ENCODE measurements at places on chromosomes 6 and 20. TPM values are rescaled to one million over a fixed set of nuclear protein-coding genes. Genes with fewer than 3 reads are reported as not detected.

DNA sequence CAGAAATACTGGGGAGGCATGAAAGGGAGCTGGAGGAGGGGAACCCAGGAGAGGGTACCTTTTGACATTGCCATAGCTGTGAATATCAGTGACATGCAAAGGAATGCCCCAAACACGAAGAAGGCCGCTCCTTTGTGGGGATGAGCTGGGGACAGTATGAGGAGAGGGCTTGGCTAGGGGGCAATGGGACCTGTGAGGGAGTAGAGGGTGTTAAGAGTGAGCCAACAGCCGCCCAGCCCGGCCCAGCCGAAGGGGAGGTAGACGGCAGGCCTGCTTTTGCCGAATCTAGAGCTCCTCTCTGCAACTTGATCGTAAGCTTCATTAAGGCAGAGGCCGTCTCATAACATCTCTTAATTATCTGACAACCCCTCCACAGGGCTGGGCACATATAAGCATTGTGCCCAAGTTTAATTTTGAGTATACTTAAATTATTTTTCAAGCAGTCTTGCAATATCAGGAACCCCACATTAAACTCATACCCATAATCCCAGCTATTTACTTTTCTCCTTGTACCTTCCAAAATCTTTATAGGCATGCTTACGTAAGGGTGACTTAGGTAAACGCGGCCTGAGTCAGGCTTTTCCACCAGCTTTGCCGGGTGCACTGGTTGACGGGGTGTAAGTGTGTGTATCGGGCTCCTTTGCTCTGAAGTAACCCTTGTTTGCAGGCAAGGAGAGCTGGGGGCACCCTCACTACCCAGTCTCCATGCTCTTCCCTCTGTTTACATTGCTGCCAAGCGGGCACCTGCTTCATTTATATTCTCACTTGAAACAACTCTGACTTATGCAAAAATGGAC, 24.9 kb upstream of the VEGFA start:
- H3K4me3 ChIP-seq = no peak overlapping the region
- no peak overlapping the region for H3K27ac ChIP-seq
- H3K27me3 ChIP-seq = no peaks in the 10 kb centered on the region
- no peaks in the 10 kb centered on the region for H3K4me1 ChIP-seq
- no peaks in the 10 kb centered on the region for H3K36me3 ChIP-seq

DNA sequence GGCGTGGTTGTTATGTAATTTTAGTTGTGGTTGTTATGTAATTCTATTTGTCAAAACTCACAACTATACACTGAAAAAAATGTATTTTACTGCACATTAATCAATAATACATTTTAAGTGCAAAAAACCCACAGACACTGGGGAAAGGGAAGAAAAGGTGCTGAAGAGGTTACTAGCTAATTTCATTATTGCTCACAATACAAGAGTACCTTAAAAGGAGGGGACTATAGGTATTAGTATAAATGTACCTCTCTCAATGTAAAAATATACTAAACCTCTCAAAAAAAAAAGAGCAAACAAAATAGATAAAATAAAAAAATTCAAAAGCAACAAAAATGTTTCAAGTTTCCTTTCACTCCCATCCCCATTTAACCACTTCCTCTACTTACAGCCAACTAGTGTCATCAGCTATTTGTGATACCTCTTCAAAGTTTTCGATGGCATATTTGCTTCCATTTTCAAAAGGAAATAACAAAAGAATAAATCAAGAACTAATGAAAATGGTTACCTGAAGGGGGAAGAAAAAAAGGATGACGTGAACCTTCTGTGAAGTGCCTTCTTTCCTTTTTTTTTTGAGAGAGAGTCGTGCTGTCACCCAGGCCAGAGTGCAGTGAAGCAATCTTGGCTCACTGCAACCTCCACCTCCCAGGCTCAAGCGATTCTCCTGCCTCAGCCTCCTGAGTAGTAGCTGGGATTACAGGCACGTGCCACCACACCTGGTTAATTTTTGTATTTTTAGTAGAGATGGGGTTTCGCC, 30.2 kb downstream of the RANBP9 start:
- no peak overlapping the region for H3K27ac ChIP-seq
- DNase-seq = no peak
- no peaks in the 10 kb centered on the region for H3K27me3 ChIP-seq
- peaks cover 17% of the 10 kb centered on the region for H3K4me1 ChIP-seq

GRCh38 chr6:3202999-3203696, 24.3 kb downstream of the TUBB2B start:
- H3K4me1 ChIP-seq = no peaks in the 10 kb centered on the region
- peaks cover 12% of the 10 kb centered on the region for H3K27me3 ChIP-seq
- H3K36me3 ChIP-seq = no peaks in the 10 kb centered on the region
- no peak overlapping the region for H3K27ac ChIP-seq
- DNase-seq = no peak

- H3K36me3 ChIP-seq = no peaks in the 10 kb centered on the region
- no peaks in the 10 kb centered on the region for H3K4me1 ChIP-seq
- no peaks in the 10 kb centered on the region for H3K27me3 ChIP-seq
- no peak overlapping the region for H3K27ac ChIP-seq
These were observed 117.5 kb upstream of the SAMD5 start for GRCh38 chr6:147390909-147391536.

PHACTR3 gene
- not detected for total RNA-seq

GRCh38 chr6:105345506-105345905, 57.4 kb downstream of the PREP start:
- H3K4me3 ChIP-seq = no peak overlapping the region
- peaks cover 1% of the 10 kb centered on the region for H3K36me3 ChIP-seq
- H3K27me3 ChIP-seq = no peaks in the 10 kb centered on the region
- no peaks in the 10 kb centered on the region for H3K4me1 ChIP-seq

GRCh38 chr20:41232973-41233926, 84.3 kb downstream of the ZHX3 start:
- no peaks in the 10 kb centered on the region for H3K36me3 ChIP-seq
- no peak overlapping the region for H3K4me3 ChIP-seq
- peak overlapping the region; percentile 40 for H3K27ac ChIP-seq

FAM83B gene
- not detected for total RNA-seq

DNA sequence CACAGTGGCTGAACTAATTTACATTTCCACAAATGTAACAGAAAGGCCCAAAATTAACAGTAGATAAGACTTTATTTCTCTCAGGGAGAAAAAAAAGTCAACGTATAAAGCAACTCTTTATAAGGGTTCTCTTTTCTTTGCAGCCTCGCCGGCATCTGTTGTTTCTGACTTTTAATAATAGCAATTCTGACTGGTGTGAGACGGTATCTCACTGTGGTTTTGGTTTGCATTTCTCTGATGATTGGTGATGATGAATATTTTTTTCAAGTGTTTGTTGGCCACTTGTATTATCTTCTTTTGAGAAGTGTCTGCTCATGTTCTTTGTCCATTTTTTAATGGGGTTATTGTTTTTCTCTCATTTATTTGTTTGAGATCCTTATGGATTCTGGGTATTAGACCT, 27.2 kb upstream of the FKBP1A start:
- no peak overlapping the region for H3K27ac ChIP-seq
- peaks cover 31% of the 10 kb centered on the region for H3K4me1 ChIP-seq
- no peaks in the 10 kb centered on the region for H3K27me3 ChIP-seq
- no peak overlapping the region for H3K4me3 ChIP-seq
- DNase-seq = no peak

- no peak for DNase-seq
- H3K4me1 ChIP-seq = no peaks in the 10 kb centered on the region
- no peak overlapping the region for H3K27ac ChIP-seq
- no peaks in the 10 kb centered on the region for H3K36me3 ChIP-seq
These were observed 133.2 kb upstream of the LY86 start for GRCh38 chr6:6455272-6455671.

GRCh38 chr6:120211955-120212792, 862.6 kb upstream of the MAN1A1 start:
- no peaks in the 10 kb centered on the region for H3K4me1 ChIP-seq
- H3K27ac ChIP-seq = no peak overlapping the region
- H3K27me3 ChIP-seq = no peaks in the 10 kb centered on the region
- H3K36me3 ChIP-seq = no peaks in the 10 kb centered on the region
- H3K4me3 ChIP-seq = no peak overlapping the region

- no peak overlapping the region for H3K27ac ChIP-seq
- no peaks in the 10 kb centered on the region for H3K27me3 ChIP-seq
- no peak overlapping the region for H3K4me3 ChIP-seq
- H3K4me1 ChIP-seq = no peaks in the 10 kb centered on the region
- H3K36me3 ChIP-seq = no peaks in the 10 kb centered on the region
- DNase-seq = no peak
These were observed 150.3 kb downstream of the GRIK2 start for GRCh38 chr6:101543796-101544195.

- no peaks in the 10 kb centered on the region for H3K4me1 ChIP-seq
- H3K4me3 ChIP-seq = no peak overlapping the region
- no peaks in the 10 kb centered on the region for H3K36me3 ChIP-seq
- H3K27me3 ChIP-seq = no peaks in the 10 kb centered on the region
These were observed 24.8 kb downstream of the DUSP22 start for GRCh38 chr6:317060-317447.

DNA sequence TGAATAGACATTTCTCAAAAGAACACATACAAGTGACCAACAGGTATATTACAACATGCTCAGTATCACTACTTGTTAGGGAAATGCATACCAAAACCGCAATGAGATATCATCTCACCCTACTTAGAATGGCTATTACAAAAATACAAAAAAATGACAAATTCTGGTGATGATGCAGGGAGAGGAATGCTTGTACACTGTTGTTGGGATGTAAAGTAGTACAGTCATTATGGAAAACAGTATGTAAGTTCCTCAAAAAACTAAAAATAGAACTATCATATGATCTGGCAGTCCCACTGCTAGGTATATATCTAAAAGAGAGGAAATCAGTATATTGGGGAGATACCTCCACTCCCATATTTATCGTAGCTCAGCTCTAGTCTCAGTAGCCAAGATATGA, 10.9 kb upstream of the SLC17A5 start:
- no peaks in the 10 kb centered on the region for H3K36me3 ChIP-seq
- H3K4me3 ChIP-seq = no peak overlapping the region
- no peak overlapping the region for H3K27ac ChIP-seq
- no peaks in the 10 kb centered on the region for H3K27me3 ChIP-seq

SCGN gene
- total RNA-seq = not detected

LRRN4 gene
- total RNA-seq = not detected

WFDC2 gene
- total RNA-seq = not detected
